GOT3 (cell line): ENCODE measurements at places on chromosomes 3 and 15.

DNA sequence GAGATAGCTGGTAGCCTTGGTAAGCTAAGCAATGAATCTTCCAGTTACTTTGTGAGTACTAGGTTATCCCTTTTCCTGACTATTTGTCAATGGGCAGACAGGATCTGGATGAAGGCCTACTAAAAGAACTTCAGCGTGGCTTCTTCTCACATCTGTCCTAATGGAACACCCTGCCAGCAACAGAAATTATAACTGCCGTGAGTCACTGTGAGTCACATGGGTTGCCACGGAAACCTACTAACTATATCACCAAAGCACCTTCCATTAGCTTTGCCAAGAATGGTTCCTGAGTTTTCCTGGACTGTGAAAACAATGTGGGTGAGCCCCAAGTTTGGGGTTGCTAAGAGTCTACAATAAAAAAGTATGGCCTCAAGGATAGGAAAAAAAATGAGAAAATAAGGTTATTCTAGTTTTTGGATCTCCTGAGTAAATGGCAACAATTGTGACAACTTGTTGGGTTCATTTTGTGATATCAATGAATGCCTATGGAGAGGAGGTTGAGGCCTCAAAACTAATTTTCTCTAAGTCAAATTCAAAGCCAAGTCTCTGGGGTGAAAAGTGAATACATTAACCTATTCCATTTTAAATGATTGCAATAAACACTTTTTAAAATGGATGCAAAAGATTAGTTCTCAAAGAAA lies 195.1 kb upstream of the ICE2 start:
- DNase-seq, result peak; percentile 35

DNA sequence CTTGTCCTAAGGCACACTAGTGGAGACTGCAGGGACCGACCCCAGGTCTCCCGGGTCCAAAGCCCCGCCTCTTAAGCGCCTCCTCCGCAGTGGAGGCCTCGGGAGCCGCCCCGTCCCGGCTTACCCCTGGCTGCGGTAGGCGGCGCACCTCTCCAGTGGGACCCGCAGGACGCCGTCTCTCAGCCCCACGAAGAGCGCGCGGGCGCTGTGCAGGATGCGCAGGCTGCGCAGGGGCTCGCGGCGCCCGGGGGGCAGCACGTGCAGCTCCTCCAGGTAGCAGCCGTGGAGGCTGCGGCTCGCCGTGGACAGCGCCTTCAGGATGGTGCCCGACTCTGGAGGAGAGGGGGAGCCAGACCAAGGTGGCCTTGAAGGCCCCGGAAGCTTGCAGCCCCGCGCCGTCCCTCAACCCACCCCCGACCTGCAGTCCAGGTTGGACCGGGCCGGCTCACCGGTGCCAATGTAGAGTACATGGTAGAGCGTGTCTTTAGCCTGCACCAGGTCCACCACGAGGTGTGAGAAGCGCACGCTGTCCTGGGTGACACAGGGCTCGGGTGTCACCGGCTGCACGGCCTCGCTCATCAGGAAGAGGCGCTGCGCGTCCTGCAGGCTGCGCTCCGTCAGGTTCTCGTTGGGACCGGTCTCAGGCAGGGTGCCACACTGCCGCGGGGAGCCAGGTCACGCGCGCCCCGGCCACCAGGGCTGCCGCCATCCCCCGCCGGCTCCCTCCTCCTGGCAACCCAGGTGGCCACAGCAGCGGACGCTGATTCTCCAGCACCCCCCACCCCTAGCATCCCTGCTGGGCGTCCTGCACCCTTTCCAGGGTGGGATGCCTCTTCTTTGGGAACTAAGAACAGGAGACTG lies 105.5 kb downstream of the SEMA5B start:
- DNase-seq, result no peak

DNA sequence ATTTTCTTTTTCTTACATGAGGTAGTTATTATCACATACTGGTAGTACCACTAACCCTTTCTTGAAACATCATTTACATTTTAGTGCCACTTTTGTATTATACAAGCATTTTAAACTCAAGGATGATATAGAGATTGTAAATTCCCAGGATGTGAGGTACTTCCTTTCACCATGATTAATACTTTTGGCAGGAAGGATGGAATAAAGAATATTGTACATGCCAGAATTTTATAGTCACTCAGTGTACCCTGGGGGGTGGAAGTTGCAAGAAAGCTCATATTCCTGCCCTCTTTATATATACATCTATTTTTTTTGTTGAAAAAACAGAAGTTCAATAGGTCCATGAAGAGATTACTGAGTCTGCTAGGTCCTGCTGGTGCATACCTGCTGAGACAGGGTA lies 141.0 kb upstream of the PLSCR5 start:
- DNase-seq, result no peak

GRCh38 chr15:29682781-29683180 lies 139.5 kb downstream of the TJP1 start:
- DNase-seq, result no peak

GRCh38 chr3:129827765-129828164 lies 65.7 kb downstream of the TMCC1 start:
- no peak for DNase-seq

DNA sequence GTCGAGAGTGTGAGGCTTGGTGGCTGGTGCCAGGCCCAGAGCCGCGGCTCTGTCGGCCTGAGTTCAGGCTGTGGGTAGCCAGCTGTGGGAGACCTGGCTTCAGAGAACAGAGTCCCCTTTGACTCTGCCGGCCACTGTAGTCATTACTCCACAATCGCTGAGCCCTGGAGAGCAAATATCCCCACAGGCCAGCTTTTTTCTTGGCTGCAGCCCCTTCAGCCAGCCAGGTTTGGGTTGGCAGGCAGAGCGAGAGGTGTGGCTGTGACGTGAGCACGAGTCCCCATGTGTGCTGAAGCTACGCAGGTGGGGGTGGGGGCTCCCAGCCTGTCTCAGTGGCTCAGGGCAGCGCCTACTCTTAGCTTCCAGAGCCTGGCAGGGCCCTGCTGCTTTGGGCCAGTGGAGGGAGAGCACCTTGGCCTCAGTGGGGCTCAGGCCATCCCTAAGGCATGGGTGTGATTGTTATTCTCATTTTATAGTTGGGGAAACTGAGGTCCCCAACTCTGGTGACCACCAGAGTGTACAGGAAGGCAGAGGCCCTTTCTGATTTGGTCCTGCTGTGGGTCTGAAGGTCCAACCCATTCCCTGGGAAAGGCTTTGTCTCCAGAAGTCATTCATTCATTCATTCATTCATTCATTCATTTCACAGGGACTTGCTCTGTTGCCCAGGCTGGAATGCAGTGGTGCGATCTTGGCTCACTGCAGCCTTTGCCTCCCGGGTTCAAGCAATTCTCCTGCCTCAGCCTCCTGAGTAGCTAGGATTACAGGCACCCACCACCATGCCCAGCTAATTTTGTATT lies 45.7 kb upstream of the LCTL start:
- no peak for DNase-seq

DNA sequence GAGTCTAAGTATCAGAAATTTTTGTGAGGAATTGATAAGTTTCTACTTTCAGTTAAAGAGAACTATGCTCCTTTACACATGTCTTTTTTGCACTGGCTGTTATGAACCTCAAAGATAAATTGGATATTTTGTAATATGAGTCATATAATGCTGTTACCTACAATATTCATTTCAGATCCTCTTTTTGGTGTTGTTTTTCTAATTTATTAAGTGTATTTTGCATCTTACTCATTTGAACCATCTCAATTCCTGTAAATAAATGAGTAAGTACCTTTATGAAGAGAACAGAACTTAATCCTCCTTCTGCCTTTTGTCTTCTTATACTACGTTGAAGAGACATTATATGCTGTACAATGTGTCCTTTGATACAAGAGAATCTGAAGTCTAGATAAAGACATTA lies 74.4 kb downstream of the ZIC1 start:
- DNase-seq, result no peak

GRCh38 chr3:8784676-8785435 lies 15.4 kb upstream of the OXTR start:
- DNase-seq, result no peak

DNA sequence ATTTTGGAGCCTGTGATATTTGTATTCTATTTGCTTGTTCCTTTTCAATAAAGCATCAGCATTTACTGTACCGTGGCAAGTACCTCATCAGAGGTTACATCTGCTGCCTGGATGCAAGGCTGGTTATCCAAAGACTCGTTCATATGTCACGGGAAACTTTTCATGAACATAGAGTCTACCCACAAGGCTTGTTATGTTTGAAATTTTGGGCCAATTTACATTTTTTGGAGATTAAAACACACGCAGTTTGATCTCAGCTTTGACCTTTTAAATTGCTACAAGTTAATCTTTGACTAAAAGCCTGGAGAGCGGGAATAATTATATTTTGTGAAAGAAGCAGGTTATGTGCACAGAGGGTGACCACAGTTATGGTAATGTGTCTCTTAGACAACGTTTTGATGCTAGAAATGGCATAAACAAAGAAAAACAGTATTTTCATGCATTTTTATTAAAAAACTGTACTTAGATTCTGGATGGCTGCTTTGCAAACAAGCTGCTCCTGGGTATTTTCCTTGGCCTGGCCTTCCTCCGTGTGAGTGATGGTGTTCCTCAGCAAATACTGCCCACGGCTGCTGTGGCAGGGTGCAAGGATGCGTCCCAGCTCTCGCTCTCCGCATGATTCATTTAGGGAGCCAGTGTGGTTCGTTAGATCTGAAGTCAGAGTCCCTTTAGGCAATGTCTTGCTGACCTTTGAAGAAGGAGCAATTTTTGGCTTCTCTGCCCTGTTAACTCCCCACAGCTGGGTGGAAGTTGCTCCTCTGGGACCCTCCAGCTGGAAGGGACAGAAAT lies 27.1 kb downstream of the CHST2 start:
- no peak for DNase-seq

GRCh38 chr3:194275721-194276120 lies 75.4 kb downstream of the CPN2 start:
- DNase-seq, result no peak

- DNase-seq, result no peak
Observed at GRCh38 chr15:73330206-73331051, 38.3 kb downstream of the HCN4 start.

GRCh38 chr3:52005571-52005986 lies 9.9 kb upstream of the RPL29 start:
- DNase-seq, result no peak

DNA sequence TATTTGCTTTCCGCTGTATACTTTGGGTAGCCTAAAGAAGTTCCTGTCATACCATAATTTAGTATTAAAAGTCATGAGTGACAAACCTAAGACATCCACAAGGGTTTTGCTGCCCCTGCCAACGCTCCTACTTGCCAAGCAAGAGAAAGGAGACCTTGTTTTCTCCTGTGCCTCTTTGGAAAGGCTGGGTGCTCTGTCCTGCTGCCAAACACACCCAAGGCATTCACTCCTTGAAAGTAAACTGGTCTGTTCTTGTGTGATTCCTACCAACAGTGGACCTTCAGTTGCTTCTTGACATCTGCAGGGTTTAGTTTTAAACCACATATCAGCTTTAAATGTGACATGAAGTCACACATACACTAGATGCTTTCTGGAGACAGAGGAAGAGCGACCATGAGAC lies 295.4 kb downstream of the SLC9A9 start:
- no peak for DNase-seq

DNA sequence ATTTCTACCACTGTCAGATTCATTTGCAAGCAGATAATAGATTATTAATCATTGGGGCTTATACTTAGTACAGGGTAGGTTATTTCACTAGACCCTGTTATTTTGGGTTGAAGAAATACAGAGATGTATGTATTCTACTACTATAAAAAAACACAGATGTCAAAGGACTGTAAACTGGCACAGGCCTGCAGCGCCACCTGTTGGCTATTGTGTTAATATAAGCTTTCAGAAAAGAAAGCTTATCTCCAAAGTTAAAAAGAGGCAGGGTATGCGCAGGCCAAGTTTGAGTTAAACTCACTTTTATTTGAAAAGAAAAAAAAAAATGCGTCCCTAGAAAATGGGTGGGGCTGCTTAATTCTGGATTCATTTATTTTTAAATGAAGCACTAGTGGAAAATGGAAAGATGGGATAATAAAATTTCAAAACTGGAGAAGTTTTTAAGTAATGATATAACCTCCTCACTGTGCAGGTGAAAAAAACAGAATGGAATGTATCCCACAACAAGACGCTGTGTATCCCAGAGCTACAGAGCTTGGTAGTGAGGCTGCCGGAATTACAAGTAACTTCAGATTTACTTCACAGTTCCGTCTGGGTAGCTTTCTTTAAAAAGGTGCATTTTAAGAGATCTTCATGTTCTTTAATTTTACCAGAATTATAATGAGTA lies 407.2 kb upstream of the TGFBR2 start:
- no peak for DNase-seq

GRCh38 chr3:177429771-177430170 lies 232.5 kb upstream of the TBL1XR1 start:
- no peak for DNase-seq

GRCh38 chr3:65871305-65872141 lies 167.2 kb downstream of the MAGI1 start:
- DNase-seq, result no peak

GRCh38 chr3:175585898-175586297 lies 726.8 kb downstream of the NAALADL2 start:
- DNase-seq, result no peak

DNA sequence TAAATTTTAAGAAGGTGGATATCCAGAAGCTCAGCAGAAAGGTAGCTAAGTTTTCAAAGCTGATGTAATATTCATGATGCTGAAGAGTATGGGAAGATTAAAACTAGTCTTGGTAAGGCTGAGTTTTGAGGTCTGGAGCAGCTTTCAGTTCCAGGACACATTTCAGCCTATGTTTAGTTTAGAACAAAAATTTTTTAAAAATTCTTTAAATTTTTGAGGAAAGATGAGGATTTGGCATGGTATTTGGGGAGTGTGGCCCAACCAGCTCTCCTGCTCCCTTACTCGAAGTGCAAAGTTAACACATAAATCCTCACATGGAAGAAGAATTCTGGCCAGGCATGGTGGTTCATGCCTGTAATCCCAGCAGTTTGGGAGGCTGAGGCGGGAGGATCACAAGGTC lies 1039.1 kb downstream of the NAALADL2 start:
- no peak for DNase-seq

- no peak for DNase-seq
Observed at GRCh38 chr15:75145027-75145841, 56.4 kb upstream of the C15orf39 start.

- DNase-seq, result no peak
Observed at GRCh38 chr3:64888165-64888564, 200.4 kb upstream of the ADAMTS9 start.

GRCh38 chr15:78712797-78713515 lies 71.9 kb upstream of the CHRNB4 start:
- no peak for DNase-seq

DNA sequence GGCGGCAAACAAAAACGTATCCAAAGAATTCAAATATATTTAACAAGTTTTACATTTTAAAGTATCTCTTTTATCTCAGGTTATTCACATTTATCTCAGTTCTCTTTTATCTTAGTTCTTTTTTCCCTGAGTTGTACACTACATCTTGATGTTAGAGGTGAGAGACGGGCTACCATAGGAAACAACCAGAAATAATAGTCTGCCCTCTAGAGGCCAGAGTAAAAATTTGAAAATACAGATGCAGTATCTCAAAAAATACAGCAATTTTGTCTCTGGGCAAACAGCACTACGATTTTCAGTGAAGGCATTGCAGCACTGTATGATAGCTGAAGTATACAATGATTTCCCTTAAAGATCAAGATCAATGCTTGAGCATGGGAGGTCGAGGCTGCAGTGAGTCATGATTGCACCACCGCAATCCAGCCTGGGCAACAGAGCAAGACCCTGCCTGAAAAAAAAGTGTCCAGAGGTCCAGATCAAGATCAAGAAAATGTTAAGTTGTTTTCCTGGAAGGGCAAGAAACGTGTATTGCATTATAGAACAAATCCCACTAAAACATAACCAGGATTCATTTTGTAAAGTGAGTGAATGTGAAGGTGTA lies 82.6 kb upstream of the ATP11B start:
- no peak for DNase-seq
